ENCODE measurements at places on chromosomes 7 and 10.

GRCh38 chr7:30349170-30349569, 64.8 kb downstream of the ZNRF2 start:
- DNase-seq = no peak

- DNase-seq = no peak
These were observed 446.3 kb upstream of the POT1 start for GRCh38 chr7:125375942-125376341.

GRCh38 chr7:51279391-51280023, 37.1 kb downstream of the COBL start:
- DNase-seq = no peak

DNA sequence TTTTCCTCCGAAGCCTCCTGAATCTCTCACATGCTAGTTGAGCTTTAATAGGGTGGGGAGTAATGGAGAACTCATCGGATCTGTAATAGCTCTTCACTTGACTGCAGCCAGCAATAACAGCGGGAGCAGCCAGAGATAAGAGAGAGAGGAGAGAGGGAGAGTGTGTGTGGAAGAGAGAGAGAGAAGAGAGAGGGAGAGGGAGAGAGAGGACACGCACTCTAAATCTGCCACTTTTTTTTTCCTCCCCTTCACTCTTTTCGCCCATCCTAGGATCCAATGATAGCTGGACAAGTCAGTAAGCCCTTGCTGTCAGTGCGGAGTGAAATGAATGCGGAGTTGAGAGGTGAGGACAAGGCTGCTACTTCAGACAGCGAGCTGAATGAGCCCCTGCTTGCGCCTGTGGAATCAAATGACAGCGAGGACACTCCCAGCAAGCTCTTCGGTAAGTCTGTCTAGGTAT, 107.9 kb downstream of the POU6F2 start:
- peak; percentile 43 for DNase-seq

DNA sequence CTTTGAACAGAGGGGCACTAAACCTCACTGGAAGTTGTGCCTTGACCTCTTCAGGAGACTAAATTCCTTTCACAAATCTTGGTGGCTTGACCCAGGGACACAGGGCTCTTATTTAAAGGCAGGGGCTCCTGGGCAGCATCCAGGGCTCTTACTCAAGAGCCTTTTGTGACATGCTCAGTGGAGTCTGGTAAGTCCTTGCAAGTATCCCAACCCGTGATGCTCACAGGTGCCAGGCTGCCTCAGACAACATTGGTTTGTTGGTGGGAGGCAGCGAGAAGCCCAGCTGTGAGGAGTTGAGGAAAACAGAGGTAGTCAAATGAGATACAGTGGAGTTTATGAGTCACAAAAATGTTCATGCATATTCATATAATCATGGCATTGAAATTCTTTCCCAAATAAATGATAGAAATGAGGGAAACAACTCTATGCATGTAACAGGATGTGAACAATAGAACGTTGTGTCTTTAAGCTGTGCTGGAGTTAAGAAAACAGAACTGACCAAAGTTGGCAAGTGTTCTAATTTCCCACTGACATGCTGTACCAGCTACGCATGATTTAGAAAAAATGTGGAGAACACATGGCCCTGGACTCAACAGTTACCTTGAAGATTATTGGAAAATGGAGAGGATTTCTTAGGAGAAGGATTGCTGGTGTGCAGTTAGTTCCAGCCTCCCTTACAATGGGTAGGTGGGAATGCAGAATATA, 654.5 kb upstream of the COBL start:
- DNase-seq = no peak

DNA sequence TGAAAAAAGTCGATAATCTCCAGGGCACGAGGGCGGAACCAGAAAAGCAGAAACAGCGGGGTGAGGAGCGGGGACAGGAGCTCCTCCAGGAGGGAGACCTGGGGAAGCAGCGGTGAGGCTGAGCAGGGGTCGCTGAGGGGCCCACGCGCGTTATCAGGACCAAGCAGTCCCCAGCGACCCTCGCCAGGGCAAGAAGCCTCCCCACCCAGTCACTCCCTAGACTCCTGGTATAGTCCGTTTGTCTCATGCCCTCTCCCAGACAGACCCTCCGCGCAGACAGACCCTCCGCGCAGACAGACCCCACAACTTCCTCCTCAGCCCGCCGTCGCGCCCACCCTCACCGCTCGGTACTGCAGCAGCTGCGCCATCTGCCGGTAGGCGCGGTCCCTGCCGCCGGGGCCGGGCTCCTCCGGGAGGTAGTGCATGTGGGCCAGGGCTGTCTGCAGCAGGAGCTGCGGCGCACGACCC, 6.3 kb downstream of the ATG9B start:
- peak; percentile 92 for DNase-seq

DNA sequence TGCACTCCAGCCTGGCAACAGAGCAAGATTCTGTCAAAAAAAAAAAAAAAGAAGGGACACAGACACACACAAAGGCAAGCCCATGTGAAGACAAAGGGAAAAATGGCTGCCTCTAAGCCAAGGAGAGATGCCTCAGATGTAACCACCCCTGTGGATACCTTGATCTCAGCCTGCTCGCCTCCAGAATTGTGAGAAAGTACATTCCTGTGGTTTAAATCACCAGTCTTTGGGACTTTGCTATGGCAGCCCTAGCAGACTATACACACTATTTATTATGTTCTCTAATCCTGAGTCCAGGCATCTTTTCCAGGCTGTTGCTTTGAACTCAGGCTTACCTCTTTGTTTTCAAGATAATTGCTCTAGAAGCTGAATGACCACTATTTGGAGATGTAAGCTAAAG, 494.3 kb downstream of the GALNT17 start:
- no peak for DNase-seq

- DNase-seq = peak; percentile 74
These were observed 94.9 kb downstream of the GAD2 start for GRCh38 chr10:26311383-26311940.

DNA sequence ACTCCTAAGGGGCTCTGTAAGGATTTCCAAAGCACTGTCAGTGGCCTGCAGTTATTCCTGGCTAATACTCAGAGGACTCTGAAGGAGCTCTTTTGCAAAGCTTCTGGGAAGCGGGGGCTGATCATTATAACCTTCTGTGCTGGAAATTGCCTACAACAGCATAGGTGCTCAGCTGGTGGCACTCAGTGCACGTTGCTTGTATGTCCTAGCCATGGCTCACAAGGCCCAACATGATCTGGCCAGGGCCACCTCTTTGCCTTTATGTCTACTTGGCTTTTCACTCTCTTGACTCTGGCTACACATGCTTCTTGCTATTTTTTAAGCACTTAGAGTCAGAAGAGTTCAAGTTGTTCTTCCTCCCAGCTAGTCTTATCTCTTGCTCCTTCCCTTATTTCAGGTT, 17.5 kb downstream of the LAMB4 start:
- DNase-seq = no peak

GRCh38 chr10:130647341-130647740, 511.1 kb downstream of the GLRX3 start:
- no peak for DNase-seq

- DNase-seq = no peak
These were observed 10.2 kb downstream of the DGKI start for GRCh38 chr7:137836541-137836940.

- peak; percentile 82 for DNase-seq
These were observed at the start of gene PARD3 for GRCh38 chr10:34815185-34816084. Gene PARD3, minus strand, starts transcription at chr10:34815296. Its CDS starts 301 bp downstream, at chr10:34814995.

DNA sequence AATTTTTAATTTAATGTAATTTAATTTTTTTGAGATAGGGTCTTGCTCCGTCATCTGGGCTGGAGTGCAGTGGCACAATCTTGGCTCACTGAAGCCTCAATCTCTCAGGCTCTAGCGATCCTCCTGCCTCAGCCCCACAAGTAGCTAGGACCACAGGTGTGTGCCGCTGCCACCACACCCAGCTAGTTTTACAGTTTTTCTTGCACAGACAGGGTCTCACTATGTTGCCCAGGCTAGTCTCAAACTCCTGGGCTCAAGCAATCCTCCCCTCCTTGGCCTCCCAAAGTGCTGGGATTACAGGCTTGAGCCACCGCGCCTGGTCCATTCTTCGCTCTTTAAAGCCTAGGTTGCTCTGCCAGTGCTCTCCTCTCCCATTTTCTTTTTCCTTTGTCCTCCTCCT, 12.9 kb downstream of the CALML3 start:
- DNase-seq = no peak

- peak; percentile 97 for DNase-seq
These were observed 528 bp upstream of the TNRC18 start for GRCh38 chr7:5423976-5424748.

- DNase-seq = no peak
These were observed 9.1 kb downstream of the TSPAN14 start for GRCh38 chr10:80462981-80463741.

DNA sequence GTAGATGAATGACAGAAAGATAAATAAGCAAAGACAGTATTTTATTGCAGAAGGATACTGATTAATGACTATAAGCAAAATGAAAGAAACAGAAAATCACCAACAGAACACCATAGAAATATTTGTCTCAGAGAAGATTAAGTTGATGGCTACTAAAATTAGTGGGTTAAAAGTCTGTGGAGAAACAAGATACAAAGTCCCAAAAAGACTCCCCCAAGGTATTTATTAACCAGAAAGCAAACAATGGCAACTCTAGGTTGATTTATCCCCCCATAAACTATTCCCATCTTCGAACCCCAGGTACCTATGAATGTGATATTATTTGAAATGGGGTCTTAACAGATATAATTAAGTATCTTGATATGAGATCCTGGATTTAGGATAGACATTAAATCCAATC, 1104.5 kb upstream of the PHF14 start:
- DNase-seq = no peak

DNA sequence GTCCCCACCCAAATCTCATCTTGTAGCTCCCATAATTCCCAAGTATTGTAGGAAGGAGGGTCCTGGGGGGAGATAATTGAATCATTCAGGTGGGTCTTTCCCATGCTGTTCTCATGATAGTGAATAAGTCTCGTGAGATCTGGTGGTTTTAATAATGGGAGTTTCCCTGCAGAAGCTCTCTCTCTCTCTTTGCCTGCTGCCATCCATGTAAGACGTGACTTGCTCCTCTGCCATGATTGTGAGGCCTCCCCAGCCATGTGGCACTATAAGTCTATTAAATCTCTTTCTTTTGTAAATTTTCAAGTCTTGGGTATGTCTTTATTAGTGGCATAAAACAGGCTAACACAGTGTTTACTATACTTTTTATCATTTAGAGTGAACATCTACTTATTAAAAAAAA, 338.8 kb downstream of the ANKRD7 start:
- no peak for DNase-seq

GRCh38 chr10:79172881-79173280, 104.1 kb downstream of the ZMIZ1 start:
- DNase-seq = no peak

DNA sequence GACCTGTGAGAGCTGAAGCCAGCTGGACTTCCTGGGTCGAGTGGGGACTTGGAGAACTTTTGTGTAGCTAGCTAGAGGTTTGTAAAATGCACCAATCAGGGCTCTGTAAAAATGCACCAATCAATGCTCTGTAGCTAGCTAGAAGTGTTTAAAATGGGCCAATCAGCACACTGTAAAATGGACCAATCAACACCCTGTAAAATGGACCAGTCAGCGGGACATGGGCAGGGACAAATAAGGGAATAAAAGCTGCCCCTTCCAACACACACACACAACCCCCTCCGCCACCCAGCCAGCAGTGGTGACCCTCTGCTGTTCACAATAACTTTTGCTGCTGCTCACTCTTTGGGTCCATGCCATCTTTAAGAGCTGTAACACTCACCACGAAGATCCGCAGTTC, 7.1 kb downstream of the ZNF511 start:
- DNase-seq = no peak

- no peak for DNase-seq
These were observed 779.3 kb downstream of the INHBA start for GRCh38 chr7:40923626-40924025.

DNA sequence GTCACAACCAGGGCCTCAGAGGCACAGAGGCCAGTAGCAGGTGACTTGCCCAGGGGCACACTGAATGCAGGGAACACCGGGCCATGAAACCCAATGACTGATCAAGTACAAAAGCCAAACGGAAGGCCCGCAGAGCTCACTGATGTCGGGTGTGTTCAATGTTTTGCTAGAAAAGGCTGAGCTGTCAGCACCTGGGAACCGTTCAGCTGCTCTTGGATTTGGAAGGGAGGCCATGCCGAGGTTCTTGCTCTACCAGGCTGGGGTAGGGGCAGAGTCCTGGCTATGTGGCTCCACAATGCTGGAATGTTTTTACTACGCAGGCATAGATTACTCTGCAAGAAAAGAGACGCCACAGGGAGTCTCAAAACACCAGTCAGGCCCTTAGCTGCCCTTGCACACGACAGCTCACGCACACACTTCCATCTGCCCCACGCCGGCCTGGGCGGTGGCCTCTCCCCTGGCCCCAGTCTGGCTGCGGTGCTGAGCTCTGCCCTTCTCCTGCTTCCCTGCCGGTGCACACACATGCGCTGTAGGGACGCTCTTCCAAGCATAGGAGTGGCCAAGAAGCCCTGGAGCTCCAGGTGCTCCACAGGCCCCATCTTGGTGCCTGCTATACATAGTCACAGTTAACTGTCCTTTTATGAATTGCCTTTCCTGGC, 79.9 kb downstream of the ZRANB1 start:
- DNase-seq = no peak

GRCh38 chr10:28054228-28054860, 55.5 kb upstream of the ODAD2 start:
- no peak for DNase-seq

GRCh38 chr7:135666156-135666555, 3.8 kb downstream of the STMP1 start:
- no peak for DNase-seq

DNA sequence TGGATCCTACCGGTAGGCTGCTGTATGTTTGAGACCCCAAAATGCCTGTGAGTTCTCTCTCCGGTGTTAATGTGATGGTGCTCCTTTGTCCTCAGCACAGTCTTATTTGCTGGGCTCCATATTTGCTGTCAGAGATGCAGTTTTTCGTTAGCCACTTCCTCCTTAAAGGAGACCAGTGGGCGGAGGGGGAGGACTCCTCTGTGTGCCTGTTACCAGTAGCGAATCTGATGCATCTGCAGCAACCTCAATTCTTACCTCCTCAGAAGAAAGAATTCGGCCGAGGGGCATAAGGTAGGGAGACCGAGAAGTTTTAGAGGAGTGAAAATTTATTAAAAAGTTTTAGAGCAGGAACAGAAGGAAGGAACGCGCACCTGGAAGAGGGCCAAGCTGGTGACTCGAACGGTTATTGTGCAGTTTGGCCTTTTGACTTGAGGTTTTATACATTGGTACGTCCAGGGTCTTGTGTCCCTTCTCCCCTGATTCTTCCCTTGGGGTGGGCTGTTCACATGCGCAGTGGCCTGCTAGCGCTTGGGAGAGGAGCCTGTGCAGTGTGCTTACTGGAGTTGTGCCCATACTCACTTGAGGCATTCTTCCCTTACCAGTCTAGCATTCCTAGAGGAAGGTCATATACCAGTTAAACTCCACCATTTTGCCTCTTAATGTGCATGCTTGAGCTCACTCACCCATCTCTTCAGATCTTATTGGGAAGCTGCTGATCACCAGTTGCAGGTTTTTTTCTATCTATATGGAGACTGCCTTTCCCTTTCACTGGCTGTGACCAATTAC, 49.5 kb downstream of the GNAI1 start:
- no peak for DNase-seq

GRCh38 chr7:50359995-50360925, 55.7 kb downstream of the IKZF1 start:
- DNase-seq = no peak

- DNase-seq = no peak
These were observed 42.5 kb downstream of the PPP1R3C start for GRCh38 chr10:91590142-91590903.
